Activated CD4-positive, alpha-beta T cell treated with anti-CD3 and anti-CD28 coated beads for 36 hours (primary cell): ENCODE measurements at places on chromosomes 1 and 21.
A peak's percentile ranks its signal among the peaks of the same experiment; 100 is the strongest.

- no peak for DNase-seq
Observed at GRCh38 chr1:230771773-230772354, 24.7 kb downstream of the CAPN9 start.

DNA sequence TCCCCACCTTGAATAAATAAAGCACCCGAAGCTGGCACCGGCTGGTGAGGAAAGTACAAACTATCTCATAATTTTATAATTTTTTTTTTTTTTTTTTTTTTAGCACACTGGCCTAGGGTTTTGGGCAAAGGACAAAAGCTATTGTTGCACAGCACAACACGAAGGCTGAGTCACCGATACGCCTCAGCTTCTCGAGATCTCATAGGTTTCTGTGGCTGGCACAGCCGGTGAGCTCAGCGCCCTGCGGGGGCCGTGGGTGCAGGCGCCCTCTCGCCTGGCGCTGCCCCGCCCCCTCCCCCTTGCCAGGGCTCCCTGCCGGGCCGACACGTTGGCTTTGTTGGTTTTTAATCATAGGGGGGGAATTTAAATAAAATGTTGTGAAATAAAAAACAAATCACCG is 17.2 kb downstream of the CASZ1 start:
- no peak for DNase-seq

DNA sequence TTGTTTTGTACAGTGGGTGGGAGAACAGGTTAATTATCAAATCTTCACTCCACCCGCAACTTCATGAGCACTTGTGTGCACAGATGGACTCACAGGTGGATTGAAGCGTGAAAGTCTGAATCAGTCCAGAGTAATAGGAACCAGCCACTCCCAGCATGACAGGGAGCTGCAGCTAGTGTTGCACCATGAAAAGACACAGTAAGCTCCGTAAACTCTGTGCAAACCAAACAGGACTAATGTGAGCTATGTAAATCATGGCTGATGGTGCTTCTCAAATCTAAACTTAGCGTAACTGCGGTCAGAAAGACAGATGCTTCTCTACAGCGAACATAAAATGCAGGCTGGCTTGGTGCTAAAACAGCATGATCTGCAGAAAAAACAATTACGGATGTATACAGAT is 114.4 kb downstream of the CENPF start:
- no peak for DNase-seq

- peak; percentile 77 for DNase-seq
Observed at GRCh38 chr1:112501810-112502641, 6.7 kb upstream of the WNT2B start.

GRCh38 chr1:175319912-175320230 is 127.3 kb upstream of the KIAA0040 start:
- DNase-seq = no peak

- no peak for DNase-seq
Observed at GRCh38 chr1:109259674-109260557, 10.6 kb downstream of the CELSR2 start.

DNA sequence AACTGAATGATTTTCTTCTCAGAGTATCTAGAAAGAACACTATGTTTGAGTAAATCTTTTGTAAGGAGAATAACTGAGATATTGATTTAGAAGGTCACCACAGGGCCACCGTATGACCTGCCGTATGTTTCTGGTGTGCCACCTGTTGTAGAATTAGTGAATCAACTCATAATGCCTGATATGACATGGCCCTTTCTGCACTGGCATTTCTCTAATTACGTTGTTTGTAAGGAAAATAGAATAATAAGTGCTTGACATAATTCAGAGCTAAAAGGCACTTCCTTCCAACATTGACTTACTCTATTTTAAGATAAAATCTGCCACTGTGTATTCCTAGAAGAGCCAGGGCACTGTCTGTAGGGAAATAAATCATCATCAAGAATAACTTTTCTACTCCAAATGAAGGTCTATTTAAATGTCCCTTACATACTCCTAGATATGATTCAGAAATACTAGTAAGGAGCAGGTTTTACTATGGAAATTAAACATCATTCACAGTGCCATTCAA is 101.7 kb downstream of the PHTF1 start:
- no peak for DNase-seq

DNA sequence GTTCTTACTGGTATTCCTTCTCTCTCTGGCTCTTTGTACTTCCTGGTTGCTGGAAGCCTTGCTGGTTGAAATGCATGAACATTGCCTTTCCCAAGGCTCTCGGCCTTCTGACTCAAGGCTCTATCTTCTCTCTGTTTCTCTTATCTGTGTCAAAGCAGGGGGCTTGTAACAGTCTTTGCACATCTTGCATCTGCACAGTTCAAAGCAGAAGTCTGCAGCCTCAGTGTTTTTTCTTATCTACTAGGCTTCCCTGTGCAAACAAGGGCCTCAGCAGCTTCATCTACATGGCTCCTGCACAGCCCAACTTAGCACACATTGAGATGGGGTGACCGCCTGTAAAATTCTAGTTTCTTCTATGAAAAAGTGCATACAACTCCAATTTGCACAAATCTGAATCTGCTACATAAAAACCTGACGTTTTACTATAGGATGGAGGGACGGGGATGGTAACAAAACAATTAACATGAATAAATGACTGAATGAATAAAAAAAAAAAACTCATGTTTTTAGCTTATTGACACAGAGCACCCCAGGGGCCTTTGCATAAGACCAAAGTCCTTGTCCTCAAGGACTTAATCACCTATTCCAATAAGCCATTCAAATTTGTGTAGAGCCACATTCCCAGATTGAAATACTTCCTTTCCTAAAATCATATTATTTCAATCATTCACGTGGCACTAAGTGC is 458.3 kb downstream of the LMO4 start:
- DNase-seq = no peak

DNA sequence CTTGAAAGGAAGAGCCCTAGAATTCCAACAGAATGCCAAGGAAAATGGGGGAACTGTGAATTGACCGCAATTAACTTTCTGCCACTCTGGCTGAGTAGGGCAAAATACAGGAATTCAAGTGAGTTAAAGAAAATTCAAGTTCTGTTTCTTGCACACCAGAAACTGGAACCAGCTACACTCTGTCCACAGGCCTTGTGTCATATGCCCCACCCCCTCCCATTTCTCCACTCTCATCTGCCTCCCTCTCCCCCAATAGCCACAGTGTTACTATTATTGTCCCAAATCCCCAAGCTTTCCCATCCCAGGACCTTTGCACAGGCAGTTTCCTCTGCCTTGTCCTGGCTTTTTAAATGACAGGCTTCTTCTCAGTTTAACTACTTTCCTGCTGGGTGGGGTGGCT is 4.3 kb upstream of the STK40 start:
- DNase-seq = no peak

DNA sequence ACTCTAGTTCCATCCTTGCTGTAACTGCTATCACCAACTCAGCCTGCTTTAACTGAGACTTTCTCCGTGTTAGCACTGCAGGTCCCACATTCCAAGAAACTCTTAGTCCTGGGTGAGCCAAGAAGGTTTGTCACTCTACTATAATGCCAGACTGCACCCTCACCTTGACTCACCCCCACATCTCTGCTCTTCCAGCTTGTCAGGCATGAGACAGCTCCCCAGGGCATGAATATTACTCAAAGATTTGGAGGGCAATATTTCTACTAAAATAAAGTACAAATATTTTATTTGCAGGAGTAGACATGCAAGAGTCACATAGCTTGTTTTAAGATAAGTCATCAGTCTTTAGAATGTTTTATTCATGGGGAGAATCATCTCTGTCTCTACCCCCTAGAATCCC is 110.2 kb downstream of the MATN1 start:
- DNase-seq = no peak

- no peak for DNase-seq
Observed at GRCh38 chr1:35448344-35448801, 108.8 kb downstream of the KIAA0319L start.

- no peak for DNase-seq
Observed at GRCh38 chr21:37886120-37886519, 30.1 kb downstream of the KCNJ6 start.

DNA sequence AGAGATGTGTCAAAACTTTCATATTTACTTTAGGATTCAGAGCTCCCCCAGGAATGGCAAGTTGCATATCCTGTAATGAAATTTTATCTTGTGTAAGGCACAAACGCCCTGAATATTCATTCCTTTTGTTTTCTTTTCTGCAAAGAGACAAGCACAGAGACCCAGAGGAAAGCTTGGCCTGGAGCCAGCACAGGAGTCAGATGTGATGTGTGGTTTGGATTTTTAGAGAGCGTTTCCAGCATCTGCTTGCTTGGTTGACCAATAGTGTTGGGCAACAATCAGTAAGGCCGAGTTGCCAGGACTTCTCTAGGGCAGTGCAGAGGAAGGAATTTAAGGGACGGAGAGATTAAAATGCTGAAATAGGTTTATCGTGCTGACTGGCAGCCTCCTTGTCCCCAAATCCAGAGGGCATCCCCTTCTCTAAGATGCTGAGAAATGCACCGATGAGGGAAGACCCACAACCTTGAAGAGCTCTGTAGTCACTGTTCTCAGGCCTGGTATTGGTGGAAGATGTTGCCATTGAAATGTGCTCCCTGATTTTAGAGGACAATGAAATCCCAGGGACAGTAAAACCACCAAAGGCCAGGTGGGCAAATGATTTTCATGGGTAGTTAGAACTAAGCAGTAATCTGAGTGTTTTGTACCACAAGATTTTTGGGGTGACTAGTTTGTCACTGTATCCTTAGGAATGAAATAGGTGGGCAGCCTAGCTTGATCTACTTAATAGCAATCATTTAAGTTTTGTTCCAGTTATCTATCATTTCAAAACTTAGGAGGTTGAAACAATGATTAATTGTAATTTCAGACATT is 37.9 kb upstream of the RHOU start:
- peak; percentile 10 for DNase-seq

GRCh38 chr1:207839083-207839413 is 71.9 kb downstream of the CD34 start:
- DNase-seq = no peak

- DNase-seq = peak; percentile 68
Observed at GRCh38 chr1:15696956-15697521, 12.9 kb downstream of the PLEKHM2 start.

- DNase-seq = no peak
Observed at GRCh38 chr1:60402216-60402615, 328.6 kb upstream of the C1orf87 start.

DNA sequence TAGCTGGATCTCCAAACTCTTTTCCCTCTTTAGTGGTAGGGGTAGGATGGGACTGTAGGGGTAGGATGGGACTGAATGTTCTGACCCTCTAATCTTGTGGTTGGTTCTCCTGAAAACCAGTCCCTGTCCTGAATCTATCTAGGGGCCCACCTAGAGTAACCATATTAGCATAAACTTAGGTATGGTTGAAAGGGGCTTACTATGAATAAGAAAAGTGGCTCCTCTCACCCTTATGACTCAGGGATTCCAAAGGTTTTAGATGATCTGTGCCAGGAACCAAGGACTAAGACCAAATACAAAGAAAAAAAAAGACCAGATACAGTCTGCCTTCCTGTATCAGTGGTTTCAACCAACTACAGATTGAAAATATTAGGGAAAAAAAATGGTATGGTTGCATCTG is 28.9 kb downstream of the RNF2 start:
- DNase-seq = no peak

GRCh38 chr1:22763487-22764200 is 53.0 kb downstream of the EPHB2 start:
- no peak for DNase-seq

- DNase-seq = no peak
Observed at GRCh38 chr1:109162626-109163025, 48.7 kb downstream of the ELAPOR1 start.

DNA sequence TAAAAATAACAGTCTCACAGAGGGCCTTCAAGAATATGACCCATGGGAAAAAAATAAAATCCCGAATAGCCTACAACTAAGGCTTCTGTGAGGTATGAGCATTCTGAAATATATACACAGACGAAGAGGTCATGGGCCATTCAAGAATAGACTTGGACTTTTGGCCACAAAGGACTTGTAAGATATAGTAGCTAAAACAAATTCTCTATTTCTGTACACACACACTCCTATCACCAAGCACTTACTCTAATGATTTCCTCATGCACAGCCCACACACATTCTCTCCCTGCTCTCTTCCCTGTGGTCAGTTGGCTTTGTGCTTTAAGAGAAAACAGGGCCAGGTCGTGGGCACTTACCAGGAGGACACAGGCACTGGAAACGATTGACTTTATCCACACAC is 69.7 kb upstream of the ADAM30 start:
- DNase-seq = no peak

DNA sequence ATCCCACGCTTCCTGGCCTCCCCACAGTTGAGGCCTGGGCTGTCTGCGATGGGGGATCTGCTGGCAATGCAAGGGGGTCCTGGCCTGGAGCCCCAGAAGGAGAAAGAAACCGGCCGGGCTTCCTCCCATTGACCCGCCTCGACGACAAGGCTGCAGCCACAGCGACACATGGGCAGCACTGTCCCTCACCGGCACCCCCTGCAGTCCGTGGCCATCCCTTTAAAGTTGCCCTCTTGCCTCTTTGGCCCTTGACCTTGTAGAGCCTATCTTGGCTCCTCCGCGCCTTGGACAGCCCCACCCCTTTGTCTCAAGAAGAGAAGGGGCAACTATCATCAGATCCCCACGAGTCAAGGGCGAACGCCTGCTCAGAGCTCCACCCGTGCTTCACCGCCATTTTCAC is 106.0 kb downstream of the CASZ1 start:
- DNase-seq = no peak

GRCh38 chr1:183023601-183024316 is 539 bp downstream of the LAMC1 start:
- peak; percentile 70 for DNase-seq

- peak; percentile 26 for DNase-seq
Observed at GRCh38 chr1:200512191-200512590, 102.4 kb upstream of the ZNF281 start.

GRCh38 chr1:173669491-173669941 is at the start of gene ANKRD45:
Gene ANKRD45 (minus strand): TSS chr1:173669851. CDS start chr1:173659418, 10,433 bp downstream.
- peak; percentile 50 for DNase-seq

DNA sequence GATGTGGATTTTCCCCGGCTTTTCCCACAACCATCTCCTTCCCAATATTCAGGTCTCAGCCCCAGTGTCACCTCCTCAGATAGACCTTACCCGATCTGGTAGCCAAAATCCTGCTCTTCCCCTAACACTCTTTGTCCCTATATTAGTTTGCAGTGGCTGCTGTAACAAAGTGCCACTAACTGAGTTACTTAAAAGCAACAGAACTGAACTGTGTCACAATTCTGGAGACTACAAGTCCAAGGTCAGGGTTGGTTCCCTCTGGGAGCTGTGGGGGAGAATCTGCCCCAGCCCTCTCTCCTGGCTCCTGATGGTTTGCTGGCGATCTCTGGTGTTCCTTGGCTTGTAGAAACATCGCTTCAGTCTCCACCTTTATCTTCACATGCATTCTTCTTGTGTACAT is 64.0 kb downstream of the NENF start:
- no peak for DNase-seq

DNA sequence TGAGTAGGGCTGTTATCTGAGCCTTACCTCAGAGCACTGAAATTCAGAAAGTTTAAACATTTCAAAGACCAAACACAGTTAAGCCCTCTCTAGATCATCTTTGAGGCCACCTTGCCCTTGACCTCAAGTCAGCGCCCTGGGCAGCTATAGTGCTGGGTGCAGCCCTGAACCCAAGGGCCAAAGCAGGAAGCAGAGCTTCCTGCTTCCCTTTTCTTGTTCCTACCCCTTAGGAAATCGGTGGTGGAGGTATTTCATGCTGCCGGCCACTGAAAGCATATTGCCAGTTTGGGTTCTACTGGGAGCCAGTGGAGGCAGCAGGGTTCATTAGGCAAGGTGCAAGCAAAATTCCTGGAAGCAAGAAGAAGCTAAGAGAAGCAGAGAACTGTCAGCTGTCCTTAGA is 26.1 kb downstream of the CD244 start:
- no peak for DNase-seq

GRCh38 chr1:111211921-111212320 is 11.5 kb upstream of the DENND2D start:
- no peak for DNase-seq

GRCh38 chr1:113282008-113282892 is 108.1 kb upstream of the MAGI3 start:
- no peak for DNase-seq
